ENCODE measurements at places on chromosomes 7 and 10.

DNA sequence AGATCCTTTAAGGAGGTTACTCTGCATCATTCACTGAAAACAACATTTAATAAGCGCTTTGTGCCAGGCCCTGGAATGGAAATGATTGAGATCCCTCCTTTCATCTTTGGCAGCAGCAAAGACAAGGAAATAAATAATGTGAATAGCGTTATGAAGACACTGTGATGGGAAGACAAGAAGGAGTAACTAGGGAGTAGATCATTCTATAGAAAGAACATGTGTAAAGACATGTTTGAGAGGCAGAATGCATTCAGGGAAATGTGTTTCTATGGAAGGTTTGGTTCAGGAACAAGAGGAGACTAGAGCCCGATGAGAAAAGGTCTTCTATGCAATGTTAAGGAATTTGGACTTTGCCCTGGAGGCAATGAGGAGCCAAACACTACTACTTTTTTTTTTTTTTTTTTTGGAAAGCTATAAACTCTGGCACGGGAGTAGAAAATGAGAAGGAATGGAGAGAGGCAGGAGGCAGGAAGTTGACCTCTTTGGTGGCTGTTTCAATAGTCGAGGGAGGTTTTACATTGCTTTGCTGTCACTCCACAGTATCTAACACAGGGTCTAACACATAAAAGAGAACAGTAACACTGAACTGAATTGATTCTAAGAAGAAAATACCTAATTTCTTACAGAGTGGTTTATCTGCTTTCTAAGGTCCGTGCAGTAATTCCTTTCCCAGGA lies 44.9 kb downstream of the SMURF1 start:
- DNase-seq, result no peak

DNA sequence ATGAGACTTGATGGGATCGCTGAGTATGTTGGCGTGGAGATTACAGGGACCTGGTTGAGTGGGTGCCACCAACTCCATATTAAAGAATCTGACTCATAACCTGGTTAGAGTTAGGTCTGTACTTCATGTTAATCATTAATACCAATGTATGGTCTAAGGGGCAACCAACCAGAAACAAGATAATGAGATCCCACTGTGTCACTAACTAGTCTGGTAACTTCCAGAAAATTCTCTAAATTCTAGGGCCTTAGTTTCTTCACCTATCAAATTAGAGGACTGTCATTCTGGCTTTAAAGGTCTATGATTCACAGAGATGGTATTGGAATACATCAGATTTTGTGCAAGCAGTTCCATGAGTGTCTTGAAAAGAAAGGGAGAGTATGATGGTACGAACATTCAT lies 102.2 kb downstream of the SNX10 start:
- DNase-seq, result no peak

DNA sequence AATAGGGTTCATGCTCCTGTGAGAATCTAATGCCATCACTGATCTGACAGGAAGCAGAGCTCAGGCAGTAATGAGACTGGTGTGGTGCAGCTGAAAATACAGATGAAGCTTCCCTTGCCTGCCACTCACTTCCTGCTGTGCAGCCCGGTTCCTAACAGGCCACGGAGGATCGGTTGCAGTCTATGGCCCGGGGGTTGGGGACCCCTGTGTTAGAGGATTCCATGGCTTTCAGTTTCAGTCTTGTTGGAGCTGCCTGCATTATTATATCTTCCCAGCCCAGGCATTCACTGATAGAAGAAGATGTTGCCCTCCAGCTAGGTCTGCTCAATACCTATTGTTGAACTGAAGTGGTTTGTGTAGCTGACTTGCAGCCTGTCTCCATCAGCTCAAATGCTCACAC lies 1298.8 kb downstream of the TYW1 start:
- DNase-seq, result no peak

DNA sequence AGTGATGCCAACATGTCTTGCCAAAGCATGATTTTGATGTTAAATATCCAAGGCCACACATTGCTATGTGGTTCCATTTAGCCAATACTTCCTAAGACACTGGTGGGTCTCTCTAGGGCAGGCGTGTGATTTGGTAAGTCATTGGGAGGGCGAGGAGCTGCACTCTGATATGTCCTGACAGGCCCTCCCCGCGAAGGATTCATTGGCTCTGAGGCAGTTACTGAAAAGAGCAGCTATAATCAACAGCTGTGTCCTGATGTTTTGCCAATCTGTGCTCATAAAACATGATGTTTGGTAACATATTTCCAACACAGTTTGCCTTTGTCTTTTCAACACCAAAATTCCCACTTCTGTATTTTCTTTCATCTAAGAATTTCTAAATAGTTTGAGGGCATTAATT lies 646.7 kb downstream of the PARD3 start:
- no peak for DNase-seq

- DNase-seq, result no peak
Observed at GRCh38 chr7:151844071-151844824, 32.7 kb downstream of the PRKAG2 start.

DNA sequence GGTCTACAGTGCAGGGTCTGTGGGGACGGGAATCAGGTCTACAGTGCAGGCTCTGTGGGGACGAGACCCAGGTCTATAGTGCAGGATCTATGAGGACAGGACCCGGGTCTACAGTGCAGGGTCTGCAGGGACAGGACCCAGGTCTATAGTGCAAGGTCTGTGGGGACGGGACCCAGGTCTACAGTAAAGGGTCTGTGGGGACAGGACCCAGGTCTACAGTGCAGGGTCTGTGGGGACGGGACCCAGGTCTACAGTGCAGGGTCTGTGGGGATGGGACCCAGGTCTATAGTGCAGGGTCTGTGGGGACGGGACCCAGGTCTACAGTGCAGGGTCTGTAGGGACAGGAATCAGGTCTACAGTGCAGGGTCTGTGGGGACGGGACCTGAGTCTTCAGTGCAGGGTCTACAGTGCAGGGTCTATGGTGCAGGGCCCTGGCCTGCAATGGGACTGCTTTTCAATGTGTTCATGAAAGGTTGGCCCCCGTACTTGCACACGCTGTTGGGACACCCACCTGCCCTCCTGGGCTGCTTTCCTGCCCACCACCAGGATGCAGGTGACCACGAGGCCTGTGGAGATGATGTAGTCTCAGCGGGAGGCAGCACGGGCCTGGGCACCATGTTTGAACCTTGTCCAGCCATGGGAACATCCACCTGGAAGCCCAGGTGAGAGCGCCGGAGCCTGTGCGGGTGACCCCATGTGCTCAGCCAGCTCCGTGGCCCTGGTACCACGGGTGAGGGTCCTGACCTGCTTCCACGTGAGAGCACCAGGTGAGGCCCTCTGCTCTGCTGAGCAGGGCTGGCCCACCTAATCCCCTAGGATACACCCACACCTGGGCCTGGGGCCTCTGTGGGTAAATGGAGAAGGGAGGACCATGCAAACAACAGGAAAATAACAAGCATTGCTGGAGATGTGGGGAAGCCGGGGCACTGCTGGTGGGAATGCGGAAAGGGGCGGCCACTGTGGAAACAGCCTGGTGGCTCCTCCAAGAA lies 91.4 kb upstream of the DIP2C start:
- DNase-seq, result no peak

DNA sequence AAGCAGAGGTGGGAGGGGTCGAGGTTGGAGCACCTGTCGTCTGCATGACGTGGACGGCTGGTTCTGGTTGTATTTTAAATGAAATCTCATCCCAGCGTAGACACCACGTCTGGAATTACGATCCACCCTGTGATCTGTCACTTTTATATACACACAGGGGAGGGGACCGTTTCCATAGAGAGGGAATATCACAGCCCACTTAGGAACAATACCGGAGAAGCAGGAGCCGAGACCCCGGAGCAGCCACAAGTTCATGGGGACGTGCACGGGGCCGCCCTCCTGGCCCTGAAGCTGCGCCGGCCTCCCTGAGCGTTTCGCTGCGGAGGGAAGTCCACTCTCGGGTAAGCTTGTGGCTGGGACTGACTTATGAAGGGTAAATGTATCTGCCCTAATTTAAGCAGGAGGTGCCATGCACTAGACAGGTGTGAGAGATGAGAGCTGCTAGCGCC lies at the start of gene UCN3:
TSS of gene UCN3 (plus strand) at position 77 of the 449 bp plus-strand sequence. CDS start 8,755 bp downstream, outside the sequence.
- DNase-seq, result no peak

GRCh38 chr10:114151486-114151885 lies 22.5 kb downstream of the CCDC186 start:
- no peak for DNase-seq

DNA sequence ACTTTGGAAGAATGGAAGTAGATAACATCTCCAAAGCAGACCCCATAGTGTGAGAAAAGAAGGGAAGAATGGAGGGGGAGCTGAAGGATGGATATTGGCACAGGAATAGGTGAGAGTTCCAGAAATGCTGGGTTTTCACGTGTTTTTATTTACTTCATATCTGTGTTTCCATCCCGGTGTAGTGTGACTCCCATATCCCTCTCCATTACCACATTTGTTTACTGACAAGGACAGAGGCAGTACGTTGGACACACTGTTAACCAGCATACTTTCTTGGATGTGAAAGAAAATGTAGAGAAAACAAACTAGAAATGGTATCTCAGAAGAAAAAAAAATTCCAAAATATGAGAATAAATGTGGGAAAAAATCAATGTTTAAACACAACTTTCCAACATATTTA lies 124.4 kb upstream of the PFKP start:
- DNase-seq, result no peak

DNA sequence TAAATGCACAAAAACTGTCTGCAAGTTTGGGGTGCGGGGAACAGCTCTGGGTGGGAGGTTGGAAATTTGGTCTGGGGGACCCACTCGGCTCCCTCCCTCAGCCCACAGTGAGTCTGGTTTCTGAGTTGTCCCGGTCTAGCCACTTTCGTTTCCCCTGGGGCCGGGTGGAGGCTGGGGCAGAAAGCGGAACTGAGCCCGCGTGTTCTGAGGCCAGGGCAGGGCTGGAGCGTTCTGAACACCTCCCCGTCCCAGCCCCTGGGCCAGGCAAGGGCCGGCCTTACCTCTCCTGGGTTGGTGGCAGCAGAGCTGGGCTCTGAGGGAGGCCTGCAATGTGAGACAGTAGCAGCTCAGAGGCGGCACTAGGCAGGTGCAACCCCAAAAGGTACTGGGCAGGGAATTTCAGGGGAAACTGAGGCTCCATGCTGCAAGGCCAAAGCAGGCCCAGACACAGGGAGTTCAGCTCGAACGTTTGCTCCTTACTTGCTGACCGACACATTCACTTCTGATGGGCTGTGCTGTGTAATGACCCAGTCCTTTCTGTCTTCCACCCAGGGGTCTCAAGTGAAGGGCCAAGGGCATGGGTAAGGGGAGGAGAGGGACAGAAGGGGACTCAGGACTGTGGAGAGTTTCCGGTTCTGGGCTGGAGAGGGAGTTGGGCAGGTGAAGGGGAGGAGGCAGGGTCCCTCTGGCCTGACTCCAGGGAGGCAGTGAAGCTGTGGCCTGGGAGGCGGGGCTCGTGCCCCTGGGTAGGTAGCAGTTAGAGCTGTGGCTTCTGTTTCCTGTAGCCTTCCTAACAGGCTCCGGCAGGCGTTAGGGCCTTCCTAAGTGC lies 3.0 kb downstream of the IRF5 start:
- peak; percentile 97 for DNase-seq
